ENCODE measurements at places on chromosomes 3 and 15.

- no peak for DNase-seq
Observed at GRCh38 chr3:17360991-17361390, 381.4 kb downstream of the TBC1D5 start.

- no peak for DNase-seq
Observed at GRCh38 chr3:103794656-103795055, 1359.8 kb downstream of the ZPLD1 start.

DNA sequence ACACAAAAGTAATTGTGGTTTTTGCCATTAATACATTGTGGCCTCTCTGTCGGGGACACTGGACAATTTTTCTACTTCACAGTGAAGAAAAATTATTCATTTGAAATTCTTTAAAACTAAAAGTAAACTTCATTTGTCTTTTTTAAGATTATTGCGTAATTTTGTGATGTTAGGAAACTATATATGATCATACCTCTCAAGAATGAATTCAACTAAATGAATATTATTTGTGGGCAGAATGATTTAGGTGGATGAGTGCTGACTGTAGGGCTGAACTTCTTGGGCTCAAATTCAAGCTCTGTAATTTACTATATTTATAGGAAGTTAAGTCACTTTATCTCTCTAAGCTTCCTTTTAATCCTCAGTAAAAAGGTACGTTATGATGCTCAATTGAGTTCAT is 441.2 kb downstream of the ROBO1 start:
- no peak for DNase-seq

GRCh38 chr15:68990231-68990991 is 24.1 kb upstream of the NOX5 start:
- no peak for DNase-seq

DNA sequence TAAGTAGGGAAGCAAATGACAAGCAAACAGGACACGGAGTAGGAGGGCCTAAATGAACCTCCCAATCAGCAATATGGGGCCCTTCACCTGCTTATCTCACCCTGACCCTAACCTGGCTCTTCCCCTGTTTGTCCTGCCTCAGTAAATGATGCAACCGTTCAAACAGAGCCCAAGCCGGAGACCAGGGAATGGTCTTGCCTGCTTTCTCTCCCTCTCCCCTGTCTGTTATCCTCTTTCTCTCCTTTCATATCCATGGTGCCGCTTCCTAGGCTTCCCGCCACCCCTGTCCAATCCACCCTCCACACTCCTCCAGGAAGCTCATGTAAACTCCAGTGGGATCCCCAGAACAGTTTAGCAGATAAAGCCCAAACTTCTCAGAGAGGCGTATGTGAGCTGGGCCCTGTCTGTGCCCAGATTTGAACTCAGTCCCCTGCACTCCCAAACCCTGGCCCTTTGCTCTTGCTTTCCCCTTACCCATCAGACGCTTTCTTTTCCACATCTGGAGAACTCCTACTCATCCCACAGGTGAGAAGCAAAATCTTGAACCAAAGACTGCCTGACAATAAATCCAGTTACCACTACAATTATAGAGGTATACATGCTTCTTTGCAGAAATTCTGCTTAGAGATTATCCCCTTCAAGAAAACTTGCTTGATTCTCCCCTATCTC is 45.7 kb upstream of the STT3B start:
- DNase-seq, result no peak

DNA sequence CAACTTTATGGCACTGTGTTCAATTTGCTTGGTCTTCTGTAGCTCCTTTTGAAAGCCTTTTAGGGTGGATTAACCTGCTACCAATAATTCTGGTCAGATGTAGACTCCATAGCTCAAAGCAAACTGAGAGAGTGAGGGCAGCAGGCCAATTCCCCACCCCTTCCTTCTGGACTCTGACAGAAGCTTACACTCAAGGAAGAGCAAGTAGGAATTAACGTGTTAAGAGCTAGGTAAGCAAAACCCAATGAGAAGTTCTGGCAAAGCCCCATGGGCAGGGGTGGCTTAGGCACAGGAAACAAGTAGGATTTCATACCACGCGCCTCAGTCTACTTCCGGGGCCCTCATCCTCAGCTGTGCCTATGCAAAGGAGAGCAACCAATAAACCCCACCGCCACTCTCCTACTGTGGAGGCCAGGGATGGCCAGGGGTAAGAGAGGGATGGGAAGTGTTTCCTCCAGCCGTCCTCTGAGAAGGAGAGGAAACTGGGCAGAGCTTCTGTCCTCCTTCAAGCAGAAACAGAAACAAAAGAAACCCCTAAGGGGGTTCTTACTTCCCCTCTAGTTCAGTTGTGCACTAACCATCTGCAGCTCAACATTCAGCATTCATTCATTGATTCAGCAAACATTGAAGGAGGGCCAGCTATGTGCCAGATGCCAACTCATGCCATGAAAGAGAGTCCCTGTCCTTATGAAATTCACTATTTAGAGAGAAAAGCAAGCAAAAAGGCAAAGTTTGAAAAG is 12.6 kb downstream of the CCR5 start:
- DNase-seq, result no peak

DNA sequence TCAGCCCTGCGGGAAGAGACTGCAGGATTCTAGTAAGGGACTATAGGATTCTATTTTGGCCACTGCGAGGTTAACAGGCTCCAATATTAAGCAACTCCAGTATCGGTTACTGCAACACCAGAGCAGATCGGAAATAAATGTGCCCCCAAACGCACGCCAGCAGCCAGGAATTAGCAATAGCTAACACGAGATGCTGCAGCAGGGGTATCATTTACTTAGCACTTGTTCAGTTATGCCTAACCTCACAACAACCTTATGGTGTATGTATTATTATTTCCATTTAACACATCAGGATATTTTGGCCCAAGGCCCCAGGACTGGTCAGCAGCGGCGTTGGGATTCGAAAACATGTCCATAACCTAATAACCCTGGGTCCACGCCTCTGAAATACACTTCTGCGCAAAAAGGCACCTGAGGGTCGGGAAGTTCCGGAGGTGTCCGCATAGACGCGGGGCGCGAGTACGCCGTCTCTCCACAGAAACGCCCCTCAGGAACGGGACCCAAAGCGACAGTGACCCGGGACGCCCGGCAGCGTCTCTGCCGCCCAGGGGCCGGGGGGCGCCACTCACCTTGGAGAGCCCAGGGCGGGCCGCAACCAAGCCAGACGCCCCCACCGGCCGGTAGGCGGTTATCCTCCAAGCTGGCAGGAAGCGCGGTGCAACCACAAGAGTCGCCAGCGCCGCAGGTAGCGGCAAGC is 681 bp downstream of the PIK3CB start:
- DNase-seq, result no peak

DNA sequence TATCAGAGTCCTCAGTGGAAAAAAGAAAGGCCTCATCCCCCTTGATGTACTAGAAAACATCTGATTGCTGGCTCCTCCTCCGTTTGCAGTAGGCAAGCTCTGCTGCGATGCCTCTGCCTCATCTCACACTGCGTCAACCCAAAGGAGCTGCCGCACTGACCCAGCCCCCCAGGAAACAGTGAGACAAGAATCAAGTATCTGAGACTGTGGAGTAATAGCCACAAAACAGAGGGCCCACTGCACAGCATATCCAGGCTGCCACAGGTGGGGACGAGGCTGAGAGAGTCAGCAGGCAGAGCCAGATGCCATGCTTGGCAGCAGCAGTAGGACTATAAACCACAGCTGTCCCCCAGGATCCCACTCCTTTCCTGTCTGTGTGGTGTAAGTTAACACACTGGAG is 165.9 kb downstream of the STAC start:
- no peak for DNase-seq

DNA sequence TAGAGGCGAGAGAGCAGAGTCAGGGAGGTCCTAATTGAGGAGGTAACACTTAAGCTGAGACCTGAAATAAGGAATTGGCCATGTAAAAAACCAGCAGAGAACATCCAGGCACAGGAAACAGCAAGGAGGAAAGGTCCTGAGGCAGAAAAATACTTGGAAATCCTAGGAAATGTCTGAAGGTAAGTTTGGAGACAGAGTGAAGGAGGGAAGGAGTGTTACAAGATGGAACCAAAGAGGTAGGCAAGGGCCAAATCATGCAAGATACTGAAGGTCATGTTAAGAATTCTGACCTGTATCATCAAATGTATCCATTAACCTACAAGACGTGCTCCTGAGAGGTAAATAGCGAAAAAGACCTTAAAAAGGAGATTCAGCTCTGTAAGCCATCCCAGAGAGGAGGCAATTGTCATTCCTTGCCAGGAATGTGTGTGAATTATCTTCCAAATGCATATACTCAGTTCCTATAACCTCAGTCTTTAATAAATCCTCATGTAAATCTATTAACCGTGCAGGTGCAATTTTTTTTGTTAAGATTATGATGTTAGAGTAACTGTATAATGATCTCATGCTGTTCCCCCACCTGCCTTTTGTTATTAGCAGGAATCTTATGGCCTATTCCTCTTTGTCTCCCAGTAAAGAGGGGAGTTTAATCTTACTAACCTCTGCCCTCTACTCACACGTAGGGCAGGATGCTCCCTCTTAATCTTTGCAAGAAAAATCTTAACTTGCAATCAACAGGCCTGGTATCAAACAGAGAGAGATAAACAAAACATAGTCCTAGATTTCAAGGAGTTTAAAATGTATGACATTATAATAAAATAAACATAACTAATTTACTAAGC is 166.9 kb downstream of the ULK4 start:
- DNase-seq, result no peak

DNA sequence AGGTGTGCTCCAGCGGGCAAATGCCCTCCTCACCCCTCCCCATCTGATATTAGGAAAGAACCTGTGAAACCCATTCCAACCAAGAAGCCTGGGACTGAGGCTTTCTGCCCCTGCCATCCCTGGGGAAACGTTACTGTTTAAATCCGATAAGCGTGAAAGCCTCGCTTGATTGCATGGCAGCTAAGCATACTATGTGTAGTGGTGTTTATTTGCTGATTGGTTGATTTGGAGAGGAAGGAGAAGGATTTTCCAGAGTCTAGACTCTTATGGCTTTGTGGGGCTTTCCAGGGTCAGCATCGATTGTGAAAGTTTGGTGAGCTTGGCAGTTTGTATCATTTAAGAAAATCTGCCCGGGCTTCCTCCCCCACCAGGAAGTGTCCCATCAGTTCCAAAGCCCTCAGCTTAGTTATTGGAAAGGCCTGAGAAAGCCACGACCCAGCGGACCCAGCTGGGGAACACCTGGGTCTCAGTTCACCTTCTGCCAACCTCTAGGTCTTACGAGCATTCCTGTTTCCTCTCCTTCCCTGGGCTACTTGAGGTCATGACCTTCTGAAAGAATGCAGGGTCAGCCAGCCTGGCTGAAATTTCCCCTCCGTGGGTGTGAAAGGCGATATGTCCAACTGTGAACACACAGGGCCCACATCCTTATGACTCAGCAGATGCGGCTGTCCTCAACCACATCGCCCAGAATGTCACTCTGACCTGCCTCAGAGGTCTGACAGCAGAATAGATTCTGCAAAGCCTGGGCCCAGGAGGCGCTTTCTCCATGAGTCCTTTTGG is 62.8 kb upstream of the HERC1 start:
- no peak for DNase-seq

GRCh38 chr15:82804575-82804949 is 1.3 kb downstream of the FSD2 start:
- no peak for DNase-seq

- no peak for DNase-seq
Observed at GRCh38 chr3:192577271-192577670, 150.1 kb downstream of the FGF12 start.

DNA sequence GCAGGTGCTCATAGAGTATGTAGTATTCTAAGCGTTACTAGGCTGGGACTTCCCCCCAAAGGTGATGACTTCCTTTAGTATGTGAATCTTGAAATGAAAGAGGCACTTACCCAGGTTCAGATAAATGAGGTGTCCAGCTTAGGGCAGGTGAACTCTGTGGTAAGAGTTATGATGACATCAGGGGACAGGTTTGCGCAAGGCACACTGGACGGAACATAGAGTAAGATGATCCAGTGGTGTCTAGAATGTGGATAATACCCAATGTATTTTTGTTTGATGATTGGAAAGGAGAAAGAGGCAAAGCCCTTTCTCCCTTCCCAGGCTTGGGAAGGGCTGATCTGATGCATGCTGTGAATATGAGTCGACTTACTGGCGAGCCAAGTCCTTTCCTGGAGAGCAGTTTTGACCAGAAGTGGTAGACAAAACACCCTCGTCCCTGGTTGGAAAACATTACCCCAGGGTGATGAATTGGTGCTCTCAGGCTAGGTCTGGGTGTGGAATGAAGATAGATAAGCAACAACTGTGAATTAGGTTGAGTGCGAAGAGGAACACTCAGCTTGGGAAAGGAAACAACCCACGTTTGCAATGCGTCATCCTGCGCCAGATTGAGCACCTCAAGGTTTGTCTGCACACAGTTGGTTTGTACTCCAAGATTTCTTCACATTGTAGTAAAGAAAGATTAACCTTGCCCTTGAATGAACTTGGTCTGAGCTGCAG is 124.2 kb downstream of the GHSR start:
- DNase-seq, result no peak

- DNase-seq, result no peak
Observed at GRCh38 chr3:46027736-46028397, 584 bp upstream of the XCR1 start.

GRCh38 chr15:39199076-39199475 is 381.8 kb upstream of the THBS1 start:
- no peak for DNase-seq

DNA sequence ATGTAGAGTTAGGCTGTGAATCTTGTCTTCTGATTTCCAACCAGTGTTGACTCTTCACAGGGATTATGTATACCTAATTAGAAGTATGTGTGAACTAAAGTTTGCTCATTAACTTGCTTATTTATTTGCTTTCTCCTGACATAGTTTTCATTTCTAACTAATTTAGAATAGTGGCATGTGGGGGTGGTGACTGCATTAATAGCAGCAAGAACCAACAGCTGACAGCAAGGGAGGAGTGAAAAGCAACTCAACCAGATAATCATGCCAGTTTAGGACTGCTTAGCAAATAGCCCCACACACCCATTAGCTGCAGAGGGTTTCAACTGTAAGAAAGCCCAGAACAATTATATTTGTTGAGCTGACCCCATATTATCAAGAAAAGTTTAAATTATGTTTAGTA is 3.8 kb downstream of the ST3GAL6 start:
- DNase-seq, result no peak

GRCh38 chr3:177426878-177427495 is 229.7 kb upstream of the TBL1XR1 start:
- DNase-seq, result no peak

DNA sequence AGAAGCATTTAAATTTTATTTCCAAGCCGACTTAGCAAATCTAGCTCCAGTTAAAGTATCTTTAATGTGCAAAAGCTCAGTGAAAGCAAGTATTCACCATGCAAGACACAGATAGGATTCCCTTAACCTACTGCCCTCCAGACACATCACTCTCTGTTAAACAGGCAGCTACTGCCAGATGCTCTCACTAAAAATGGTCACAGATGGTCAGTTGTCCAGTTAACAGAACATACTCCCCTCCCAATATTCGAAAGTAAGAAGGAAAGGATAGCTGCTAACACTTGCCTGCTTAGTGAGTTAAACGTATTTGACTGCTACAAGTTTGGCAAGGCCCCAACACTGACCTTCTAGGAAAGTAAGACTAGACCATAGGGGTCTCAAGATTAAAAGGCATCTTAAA is 73.7 kb downstream of the PRTG start:
- no peak for DNase-seq

- DNase-seq, result peak; percentile 74
Observed at GRCh38 chr15:31296646-31297574, 29.7 kb upstream of the KLF13 start.

GRCh38 chr3:52682016-52682415 is 3.7 kb downstream of the PBRM1 start:
- no peak for DNase-seq

- DNase-seq, result no peak
Observed at GRCh38 chr3:194485881-194486539, 792 bp downstream of the ATP13A3 start.

Measured in NCI-H1417 treated with DMSO at 0.1 percent for 48 hours (cell line).